NCI-H774 (cell line): ENCODE measurements at places on chromosomes 4 and X.

- DNase-seq: no peak
Measured at GRCh38 chr4:182556580-182556979, 313.4 kb downstream of the TENM3 start.

DNA sequence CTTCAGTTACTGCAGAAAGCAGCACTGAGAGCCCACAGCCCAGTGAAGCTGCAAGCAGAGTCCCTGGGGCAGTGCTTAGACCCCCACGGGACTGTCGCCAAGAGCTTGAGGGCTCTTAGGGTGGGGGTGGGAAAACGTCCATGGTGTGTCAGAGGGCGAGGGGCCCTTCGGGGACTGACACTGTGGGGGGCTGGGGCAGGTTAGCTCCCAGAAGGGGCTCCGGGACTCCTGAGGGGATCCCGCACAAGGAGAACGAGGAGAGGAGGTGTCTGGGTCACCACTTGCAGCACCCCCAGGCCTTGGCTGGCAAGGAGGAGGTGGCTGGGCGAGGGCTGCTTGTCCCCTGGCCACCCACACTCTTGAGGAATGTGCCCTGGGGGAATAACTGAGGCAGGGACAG lies 20.8 kb downstream of the NAT8L start:
- DNase-seq: no peak

GRCh38 chr4:55654131-55654530 lies 18.0 kb upstream of the NMU start:
- no peak for DNase-seq

DNA sequence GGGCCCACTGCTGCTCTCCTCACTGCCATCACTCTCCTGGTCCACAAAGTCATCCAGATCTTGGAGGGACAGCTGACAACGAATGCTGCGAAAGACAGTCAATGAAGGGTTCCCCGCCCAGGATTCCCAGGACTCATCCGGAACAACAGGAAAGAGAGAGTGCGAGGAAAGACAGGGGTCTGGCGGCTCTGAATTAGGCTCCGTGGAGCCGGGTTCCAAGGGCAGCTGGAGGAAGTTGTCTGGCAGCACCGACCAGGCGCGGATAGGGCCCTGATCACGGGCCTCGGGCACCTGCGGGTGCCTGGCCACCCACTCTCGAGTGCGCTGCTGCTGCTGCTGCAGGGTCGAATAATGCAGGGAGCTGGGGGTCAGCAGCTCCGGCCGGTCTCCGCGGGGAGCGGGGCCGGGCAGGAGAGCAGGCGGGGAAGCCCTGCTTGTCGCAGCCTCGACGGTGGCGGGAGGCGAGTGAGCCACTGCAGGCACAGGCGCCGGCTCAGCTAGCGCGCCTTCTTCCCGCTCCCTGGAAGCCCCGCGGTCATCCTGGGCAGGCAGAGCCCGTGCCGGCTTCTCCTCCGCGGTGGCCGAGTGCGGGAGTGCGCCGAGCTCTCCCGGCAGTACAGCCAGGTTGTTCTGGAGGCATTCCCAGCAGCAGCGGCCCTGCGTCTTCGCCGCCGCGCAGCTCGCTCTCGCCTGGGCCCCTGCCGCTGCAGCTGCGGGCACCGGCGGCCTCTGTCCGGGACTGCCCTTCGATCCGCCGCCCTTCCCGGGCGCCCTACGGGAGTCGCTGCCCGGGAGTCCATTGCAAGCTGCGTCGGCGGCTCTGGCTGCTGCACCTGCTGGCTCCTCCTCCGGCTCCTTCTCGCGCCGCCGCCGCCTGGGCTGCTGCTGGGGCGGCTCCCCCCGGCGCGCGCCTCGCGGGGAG lies 1.1 kb downstream of the SOWAHB start:
- peak; percentile 57 for DNase-seq

DNA sequence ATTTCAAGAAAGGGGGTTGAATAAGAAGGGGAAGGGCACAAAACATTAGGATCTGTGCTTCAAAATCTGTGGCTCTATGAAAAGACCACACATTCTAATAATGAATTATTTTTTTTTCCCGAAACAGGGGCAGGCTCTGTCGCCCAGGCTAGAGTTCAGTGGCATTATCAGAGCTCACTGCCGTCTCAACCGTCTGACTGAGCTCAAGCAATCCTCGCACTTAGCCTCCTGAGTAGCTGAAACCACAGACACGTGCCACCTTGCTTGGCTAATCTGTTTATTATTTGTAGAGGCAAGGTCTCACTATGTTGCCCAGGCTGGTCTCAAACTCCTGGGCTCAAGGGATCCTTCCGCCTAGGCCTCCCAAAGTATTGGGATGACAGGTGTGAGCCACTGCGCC lies 33.4 kb downstream of the ACSL1 start:
- DNase-seq: no peak

DNA sequence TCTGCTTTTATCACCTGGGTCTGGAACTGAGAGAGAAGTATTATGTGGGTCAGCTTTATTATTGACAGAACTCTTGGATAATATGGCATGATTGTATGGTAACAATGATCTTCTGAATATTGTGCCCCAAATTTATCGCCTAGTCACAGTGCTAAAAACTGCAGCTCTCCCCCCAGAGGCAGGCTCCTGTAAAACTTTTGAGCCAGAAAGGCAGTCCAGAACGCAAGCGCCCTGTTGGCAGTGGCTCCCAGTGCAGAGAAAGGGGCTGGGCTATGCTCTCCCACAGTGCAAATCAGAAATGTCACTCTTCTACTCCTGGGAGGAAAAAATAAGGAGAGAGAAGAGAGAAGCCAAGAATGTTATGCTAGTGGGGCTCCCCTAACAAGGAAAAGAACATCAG lies 50.5 kb downstream of the HELT start:
- DNase-seq: no peak

DNA sequence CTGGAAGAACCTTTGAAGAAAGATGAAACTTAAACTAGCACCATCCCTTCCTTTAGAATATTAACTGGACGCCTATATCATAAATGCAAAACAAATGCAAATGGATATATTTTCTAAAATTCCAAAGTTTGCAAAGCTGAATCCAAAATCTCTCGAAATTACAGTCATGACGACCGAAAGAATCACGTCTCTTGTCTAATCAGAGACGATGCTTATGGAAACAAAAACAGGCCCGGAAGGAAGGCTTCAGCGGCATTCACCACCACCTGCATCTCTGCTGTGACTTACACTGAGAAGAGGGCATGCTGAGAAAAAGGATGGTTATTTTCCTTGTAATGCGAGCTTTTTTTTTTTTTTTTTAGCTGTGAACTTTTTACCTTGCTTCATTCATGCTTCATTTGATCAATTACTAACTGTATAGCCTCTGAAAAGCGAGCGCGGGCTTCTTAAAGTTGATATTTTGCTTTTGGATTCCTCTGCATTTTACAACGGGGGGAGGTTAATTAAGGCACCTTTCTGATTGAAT lies 209.3 kb downstream of the SOWAHB start:
- DNase-seq: no peak

DNA sequence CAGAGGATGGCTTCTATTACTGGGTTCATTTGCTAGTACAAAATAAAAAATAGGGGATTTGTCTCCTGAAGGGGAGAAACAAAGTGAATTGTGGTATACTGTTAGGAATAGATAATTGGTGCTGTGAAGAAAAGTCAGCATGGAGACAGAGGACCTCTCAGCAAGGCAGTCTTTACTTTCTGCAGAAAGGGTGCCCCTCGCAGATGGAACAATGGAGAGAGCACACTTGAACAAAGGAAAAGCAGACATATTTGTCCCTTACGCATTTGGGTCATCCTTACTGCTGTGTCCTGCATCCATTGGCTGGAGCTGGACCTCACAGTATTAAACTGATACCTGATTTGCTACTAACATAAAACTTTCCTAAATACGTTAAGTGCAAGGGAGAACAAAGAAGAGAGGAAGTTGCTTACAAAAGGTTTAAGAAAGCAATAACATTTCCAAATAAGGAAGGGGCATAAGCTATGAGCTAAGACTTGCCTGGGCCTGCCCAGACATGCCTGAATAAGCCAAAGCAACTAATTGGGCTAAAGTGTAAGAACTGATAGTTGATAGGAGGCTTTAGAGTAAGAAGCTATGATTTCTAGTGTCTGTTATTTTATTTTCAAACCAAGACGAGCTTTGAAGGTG lies 83.8 kb downstream of the CCKAR start:
- no peak for DNase-seq

- DNase-seq: no peak
Measured at GRCh38 chrX:23548164-23548563, 119.1 kb upstream of the PRDX4 start.

DNA sequence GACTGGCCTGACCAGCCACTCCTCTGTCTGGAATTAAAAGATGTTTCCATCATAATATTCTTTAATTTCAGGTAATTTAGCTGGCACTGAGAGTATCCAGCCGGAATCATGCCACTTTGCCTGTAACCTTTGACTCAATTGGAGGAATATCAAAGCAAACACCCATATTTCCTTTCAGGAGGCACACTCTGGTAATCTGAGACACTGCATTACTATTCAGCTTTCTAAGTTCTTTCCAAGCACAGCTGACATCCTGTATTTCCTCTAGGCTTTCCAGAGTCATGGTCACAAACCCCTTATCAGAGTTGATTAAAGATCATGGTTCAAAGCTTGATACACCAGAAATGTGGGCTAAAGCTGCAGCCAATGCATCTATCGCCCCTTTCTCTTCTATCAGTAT lies 29.3 kb downstream of the INTS12 start:
- no peak for DNase-seq

- DNase-seq: no peak
Measured at GRCh38 chr4:153094435-153094834, 109.8 kb upstream of the TRIM2 start.

DNA sequence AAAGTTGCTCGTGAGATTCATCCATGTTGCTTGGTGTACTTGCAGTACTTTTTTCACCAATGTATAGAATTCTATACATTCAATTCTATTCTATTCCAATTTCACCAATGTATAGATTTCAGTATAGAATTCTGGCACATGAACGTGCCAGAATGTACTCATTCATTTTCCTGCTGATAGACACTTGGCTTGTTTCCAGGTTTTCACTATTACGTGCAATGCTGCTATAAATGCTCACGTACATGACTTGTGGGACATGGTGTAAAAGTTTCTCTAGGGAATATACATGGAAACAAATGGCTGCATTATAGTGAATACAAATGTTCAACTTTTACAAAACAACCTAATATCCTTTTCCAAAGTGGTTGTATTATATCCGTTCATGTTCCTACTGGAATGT lies 6.8 kb upstream of the CXorf66 start:
- no peak for DNase-seq

DNA sequence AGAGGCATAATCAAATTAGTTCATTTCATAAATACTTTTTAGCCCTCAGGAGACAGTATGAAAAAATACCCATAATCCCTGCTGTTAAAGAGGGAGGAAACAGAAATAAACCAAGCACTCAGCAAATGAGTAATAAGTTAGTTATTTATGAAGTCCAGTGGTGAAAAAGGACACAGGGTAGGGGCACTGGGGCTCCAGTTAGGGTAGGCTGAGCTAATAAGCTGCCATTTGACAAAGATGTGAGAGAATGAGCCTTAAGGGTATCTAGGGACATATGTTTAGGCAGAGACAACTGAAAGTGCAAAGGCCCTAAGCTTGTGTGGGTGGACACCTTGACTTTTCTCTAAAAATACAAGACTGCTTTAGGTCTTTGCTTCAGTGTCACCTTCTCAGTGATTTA lies 94.4 kb downstream of the IL15 start:
- no peak for DNase-seq

DNA sequence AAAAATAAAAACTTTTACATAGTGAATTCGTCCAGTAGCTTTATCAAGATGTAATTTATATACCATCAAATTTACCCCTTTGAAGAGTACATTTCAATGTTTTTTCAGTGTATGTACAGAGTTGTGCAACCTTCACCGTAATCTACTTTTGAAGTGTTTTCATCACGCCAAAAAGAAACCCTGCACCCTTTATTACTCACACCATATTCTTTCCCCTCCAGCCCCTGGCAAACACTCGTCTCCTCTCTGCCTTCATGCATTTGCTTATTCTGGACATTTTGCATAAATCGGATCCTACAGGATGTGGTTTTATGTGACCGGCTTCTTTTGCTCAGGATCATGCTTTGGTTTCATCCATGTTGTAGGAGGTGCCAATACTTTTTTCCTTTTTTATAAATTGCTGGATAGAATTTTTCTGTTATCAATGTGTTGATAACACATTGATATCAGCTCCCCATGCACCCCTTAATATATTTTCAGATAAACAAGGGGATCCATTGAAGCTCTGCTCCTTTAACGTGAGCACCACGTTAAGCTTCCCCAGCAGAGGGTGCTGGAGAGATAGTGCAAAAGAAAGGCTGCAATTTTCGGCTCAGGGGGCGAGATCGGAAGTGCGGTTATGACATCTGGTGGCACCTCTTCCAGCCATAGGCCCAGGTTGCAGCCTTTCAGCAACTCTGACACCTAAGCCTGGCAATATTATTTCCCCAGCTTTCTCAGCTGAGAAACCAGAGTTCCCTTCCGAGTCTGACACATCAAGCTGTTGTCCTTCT lies 100.1 kb upstream of the VCX3B start:
- peak; percentile 18 for DNase-seq

- no peak for DNase-seq
Measured at GRCh38 chr4:161663844-161664243, 500.0 kb downstream of the FSTL5 start.

DNA sequence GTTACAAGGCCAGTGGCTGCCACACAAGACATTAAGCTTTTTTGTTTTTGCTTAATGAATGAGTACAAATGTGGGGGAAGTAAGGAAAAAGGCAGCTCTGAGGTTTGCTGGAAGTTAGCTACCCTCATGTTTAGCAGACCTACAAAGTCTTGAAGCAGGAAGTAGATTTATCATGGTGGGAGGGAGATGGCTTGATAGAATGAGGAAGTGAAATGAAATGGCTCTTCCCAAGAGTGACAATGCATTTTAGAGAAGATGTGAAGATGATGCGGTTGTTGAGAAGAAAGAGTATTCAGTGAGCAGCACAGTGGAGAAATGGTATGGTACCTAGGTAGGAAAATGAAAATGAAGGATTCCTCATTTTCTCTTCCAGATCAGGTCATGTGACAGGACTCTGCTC lies 108.0 kb downstream of the SLIT2 start:
- no peak for DNase-seq

DNA sequence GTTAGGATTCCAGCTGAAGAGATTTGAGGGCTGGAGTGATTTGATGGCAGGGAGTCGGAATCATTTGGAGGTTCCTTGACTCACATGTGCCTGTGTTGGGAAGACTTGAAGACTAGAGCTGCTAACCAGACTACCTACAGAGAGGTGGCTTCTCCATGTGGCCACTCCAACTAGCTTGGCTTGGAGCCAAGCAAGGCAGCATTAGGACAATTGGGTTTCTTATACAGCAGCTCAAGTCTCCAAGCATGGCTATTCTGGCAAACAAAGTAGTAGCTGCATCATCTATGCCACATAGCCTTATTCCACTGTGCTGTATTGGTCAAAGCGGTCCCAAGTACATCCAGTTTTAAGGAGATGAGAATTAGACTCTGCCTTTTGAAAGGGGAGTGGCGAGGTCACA lies 171.7 kb upstream of the SLC4A4 start:
- DNase-seq: no peak

DNA sequence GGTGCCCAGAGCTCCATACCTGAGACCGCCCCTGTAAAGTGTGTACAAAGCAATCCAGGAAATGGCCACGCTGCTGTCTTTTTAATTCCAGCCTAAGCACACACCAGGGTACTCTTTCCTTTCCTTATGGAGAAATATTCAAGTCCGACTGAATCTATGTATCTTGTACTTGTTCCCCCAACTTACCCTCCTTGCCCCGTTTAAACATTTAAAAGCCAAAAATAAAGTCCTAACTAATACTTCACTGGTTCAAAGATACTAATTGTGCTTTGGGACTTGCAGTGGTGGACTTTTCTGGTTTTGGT lies 731 bp upstream of the AMMECR1 start:
- DNase-seq: peak; percentile 65
